ENCODE measurements at places on chromosomes 4 and X.

DNA sequence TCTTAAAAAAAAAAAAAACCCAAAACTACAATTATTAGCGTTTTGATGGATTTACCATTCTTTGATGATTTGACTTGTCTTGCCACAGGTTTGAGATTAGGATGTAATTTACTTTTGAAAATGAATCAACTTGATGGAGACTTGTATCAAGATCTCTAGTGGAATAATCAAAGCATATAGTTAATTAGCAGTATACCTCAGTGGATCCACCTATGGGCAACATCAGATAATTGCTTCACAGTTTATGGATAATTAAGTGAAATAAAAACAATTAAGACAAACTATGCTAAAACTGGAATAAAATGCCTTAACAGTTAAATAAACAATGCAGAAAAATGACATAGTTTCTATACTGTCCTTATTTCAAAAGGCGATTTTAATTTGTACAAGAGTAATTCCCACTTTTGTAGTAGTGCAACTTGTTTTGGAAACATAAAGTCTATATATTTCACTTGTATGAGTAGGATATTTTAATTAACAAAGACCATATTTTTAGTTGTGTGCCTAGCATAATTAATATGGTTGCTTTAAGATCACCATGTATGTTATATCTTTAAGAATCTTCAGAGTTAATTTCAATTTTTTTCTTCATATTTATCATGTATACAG is 4.2 kb downstream of the CPEB2 start:
- peak; percentile 52 for DNase-seq

DNA sequence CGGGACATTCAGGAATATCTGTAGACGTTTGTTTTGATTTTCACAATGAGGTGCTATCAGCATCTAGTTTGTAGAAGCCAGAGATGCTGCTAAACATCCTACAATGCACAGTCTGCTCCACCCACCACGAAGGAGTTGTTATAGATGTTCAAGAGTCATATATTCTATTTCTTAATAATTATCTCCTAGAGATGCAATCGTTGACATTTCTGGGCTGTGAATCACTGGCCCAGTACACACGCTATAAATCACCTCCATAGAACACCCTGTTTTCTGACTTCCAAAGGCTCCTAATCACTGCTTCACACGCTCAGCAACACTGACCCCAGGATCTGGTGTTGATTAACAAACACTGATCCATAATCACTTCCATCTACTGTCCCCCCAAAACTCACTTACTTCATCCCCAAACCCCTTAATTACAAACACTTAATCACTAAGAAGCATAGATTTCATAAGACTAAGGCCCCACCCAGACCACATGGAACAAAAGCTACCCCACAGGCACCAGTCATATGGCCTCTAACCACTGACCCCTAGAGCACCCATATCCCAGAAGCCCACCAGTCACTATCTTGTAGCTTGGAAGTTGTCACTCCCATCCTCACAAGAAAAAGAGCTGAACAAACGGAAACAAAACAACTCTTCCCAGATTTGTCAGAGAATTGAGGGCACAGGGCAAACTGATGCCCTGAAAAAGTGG is 31.7 kb upstream of the ZNF41 start:
- no peak for DNase-seq

- DNase-seq, result peak; percentile 59
Observed at GRCh38 chrX:55057675-55058249, 17.1 kb upstream of the PAGE2B start.

DNA sequence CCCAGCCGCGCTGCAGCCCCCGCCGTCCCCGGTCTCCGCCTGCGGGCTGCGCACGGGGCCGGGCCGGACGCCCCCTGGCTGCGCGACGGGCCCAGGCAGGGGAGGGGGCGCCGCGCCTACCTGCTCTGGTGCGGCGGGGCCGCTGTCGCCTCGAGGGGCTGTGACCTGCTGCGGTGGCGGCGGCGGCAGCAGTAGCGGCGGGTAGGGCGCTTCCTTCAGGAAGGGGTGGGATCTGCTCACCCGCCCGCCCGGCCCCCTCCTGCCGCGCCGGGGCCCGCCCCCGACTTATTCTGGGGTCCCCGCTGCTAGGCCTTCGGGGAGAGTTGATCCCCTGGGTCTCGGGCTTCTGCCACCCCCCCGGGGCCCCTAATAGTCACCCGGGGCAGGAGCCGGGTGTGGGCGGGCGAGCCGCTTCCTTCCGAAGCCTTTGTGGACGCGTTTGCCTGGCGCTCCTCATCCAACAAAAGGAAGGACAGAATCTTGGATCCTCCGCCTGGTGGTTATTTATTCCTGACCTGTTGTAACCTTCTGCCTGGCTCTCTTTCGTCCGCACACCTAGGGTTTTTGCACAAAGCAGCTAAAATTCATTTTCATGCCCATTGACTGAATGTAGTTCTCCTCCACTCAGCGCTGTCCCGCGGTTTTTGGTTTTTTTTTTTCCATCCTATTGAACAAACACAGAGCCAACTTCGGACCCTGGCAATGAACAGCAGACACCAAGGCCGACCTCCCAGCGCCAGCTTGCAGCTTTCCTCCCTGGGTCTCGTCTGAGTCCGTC is at the start of gene TMEM150C:
Gene TMEM150C, minus strand, starts transcription at position 203 of the 778 bp plus-strand sequence. CDS start 57,331 bp downstream, outside the sequence.
- peak; percentile 40 for DNase-seq

DNA sequence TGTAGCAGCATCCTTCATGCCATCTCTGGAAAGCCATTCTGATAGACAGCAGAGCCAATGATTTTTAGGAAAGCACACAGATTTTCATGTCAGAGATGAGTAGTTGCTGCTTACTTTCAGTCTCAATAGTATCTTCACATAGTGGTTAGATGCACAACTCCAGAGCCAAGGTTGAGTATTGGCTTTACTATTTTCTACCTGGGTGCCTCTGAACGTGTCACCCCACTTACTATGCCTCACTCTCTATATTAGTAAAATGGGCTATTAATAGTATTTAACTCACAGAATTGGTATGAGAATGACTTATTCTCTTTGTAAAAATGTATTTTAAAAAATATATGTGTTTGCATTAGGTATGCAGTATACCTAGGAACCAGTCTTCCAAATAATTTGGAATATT is 108.8 kb upstream of the STIM2 start:
- no peak for DNase-seq

DNA sequence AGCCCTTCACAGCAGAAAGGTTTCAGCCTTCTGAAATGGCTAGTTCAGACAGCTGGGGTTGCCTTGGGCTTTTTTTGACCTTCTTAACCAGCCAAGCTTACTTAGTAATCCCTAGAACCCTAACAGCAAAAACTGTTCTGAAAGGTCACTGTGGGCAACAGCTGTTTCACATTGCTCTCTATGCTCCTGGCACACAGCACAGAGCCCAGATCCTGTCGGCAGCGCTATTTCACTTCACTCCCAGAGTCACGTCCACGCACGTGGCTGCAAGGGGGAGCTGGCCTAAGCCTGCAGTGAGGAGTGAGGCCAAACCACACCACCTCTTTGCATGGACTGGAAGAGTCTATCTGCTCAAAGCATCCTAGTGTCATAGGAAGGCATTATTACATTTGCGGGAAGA is 32.0 kb upstream of the STS start:
- DNase-seq, result no peak

DNA sequence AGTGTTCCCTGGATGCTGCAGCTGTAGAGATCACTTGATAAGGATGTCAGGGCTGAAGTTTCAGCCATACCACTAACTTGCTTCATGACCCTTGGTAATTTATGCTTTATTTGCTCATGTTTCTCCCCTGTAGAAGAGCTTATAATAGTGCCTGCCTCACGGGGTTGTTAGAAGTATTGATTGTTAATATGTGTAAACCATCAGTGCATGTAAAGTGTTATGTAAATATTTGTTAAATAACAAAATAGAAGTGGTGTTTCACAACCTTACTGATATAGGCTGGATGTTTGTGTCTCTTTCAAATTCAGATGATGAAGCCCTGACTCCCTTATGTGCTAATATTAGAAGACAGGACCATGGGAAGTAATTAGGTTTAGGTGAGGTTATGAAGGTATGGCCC is 1.5 kb upstream of the CXCL2 start:
- DNase-seq, result no peak

DNA sequence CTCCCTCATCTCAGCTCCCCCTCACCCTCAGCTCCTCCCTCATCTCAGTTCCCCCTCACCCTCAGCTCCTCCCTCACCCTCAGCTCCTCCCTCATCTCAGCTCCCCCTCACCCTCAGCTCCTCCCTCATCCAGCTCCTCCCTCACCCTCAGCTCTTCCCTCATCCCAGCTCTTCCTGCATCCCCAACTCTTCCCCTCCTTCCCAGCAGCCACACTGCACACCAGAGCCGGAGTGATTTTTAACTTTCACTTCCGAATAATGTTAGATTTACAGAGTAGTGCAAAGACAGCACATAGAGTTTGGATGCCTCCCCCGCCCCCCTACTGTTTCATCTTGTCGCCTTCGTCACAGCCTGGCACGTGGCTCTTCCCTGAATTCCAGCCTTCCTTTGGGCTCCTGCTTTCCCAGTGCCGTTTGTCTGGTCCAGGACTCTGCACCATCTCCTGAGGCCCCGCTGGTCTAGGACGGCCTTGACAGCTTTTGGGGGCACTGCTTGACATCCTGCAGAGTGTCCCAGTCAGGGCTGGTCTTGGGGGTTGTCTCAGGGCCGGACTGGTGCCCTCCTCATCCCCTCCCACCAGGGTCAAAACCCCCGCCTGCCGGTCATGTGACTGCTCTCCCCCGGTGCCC is 110.2 kb downstream of the FAM53A start:
- no peak for DNase-seq

DNA sequence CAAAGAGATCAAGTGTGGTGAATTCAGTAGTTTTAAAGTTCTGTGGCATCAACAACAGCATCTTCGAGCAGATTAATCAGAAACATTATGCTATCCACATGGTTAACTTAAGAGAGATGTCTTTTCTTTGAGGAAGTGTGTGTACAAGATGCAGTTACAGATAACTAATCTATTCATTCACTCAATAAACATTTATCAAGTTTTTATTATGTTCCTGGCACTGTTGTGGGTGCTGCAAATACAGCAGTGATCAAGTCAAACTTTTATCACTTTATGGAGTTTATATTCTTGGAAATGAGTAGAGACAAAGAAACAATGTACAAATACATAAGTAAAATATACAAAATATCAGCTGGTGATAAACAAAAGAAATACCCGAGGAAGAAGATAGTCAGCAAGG is 66.4 kb downstream of the ATOH1 start:
- no peak for DNase-seq

Data from adipocyte (in vitro differentiated cells).